ENCODE measurements at places on chromosomes 6 and 20.

- DNase-seq = no peak
Observed at GRCh38 chr6:170423814-170424603, 117.5 kb downstream of the FAM120B start.

DNA sequence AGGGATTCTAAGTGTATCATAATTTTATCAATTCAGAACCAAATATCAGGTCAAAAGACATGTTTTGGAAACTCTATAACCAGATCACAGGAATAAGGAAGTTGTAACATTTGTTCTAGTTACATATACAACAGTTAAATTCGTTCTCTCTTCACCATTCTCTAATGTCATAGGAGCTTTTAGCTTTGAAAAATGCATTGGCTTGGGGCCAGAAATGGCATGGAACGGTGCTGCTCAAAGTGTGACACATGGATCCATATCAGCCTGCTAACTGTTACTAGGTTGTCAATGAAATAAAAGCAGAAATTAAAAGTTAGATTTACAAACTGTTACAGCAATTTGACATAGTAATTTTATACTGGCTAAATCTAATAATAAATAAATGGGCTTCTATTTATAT lies 120.3 kb downstream of the LCA5 start:
- no peak for DNase-seq

GRCh38 chr6:131646249-131646670 lies 9.2 kb downstream of the ENPP3 start:
- DNase-seq = no peak

DNA sequence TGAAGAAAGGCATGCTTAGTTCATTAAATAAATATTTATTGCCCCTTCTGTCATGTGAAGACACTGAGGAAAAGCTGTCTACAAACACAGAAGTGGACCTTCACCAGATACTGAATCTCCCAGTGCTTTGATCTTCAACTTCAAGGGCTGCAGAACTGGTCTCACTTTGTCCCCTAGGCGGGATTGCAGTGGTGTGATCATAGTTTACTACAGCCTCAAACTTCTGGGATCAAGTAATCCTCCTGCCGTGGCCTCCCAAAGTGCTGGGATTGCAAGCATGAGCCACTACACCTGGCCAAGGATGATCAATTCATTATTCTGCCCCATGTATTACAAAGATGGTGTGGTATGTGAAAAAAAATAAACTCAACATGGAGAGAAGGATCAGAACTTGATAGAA lies 496.2 kb upstream of the HS3ST5 start:
- DNase-seq = no peak

- peak; percentile 83 for DNase-seq
Observed at GRCh38 chr20:2451939-2452732, 18.5 kb downstream of the SNRPB start.

GRCh38 chr6:23842760-23843159 lies 283.3 kb upstream of the NRSN1 start:
- no peak for DNase-seq

GRCh38 chr6:44001318-44002066 lies 125.8 kb downstream of the MRPL14 start:
- peak; percentile 82 for DNase-seq

DNA sequence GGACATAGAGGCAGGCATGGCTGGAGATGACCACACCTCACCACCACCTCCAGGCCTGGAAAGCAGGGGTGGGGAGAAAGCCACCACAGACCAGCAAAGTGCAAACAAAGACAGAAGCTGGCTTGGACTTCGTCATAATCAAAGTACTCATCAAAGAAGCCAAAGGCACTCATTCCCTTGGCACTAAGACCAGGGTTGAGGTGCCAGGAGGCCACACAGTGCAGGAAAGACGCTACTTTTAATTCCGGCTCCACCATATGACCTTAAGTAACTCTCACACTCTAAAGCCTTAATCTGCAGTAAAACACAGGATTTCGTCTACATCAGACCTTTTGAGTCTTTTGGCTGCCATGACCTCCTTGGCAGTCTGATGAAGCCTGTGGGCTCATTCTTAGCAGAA lies 123.1 kb downstream of the HIVEP2 start:
- DNase-seq = no peak

DNA sequence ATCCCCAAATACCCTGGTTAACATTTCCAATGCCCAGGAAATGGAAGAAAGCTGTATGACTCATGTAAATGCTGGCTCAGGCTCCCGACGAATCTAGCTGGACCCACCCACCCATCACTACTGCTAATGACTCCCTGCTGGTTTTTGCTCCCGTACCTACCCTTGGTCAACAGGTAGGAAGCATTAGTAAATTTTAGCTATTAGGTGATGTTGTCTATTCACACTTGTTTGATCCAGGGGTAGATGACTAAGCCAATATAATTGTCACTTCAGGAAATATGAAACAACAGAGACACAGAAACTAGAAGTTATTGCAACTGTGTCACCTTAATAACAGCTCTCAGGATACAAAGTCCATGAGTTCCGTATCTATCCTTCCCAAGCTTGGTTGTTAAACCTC lies 94.4 kb upstream of the BEND6 start:
- DNase-seq = no peak

DNA sequence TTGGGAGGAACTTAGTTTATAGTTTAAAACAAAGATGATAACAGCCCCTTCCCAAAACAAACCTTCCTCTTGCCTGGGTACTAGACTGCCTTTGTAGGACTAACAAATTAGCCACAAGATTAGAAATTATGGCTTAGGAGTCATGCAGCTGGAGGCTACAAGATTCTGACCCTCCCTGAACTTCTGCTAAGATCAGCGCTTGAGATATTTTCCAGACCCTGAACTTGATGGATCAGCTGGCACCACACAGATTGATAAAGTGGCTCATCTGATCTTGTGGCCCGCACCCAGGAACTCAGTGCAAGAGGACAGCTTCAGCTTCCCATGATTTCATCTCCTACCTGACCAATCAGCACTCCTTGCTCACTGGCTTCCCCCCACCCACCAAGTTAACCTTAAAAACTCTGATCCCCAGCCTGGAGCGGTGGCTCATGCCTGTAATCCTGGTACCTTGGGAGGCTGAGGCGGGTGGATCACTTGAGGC lies 5.9 kb upstream of the SERINC3 start:
- no peak for DNase-seq

DNA sequence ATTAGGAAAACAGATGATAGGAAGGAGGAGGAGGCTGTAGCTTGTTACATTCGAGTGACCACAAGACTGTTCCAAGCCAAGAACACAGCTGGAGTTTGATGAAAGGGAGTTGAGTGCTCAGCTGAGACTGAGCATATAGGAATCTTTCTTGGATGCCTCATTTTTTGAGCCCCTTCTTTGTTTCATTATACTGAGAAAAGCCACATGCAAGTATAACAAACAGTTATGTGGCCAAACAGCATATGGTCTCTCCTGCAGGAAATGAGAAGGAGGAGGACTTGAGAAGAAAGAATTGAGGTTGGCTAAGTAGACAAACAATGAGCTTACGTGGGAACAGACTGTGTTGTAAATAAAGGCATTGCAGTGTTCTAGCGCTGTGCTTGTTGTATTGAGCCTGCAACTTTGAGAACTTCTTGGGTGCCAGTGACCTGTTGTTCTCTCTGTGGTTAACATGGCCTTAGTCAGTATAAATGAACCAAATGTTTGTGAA lies 78.3 kb downstream of the AKAP7 start:
- DNase-seq = no peak

DNA sequence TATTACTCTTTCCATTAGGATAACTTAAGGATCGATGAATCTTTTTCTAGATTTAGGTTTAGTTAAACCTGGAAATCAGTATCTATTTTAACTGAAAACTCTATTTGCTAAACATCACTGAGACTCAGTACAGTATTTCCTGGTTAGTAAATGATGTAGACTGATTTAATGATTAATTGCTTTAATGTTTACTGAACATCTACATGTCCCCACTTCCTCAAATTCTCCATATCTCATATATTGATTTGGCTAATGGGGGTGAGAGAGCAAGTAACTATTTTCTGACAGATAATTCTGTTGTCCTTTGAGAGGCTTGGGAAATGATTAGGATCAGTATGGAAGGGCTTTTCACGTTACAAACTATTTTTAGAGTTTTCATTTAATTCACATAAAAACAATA lies 10.3 kb downstream of the MKKS start:
- no peak for DNase-seq

DNA sequence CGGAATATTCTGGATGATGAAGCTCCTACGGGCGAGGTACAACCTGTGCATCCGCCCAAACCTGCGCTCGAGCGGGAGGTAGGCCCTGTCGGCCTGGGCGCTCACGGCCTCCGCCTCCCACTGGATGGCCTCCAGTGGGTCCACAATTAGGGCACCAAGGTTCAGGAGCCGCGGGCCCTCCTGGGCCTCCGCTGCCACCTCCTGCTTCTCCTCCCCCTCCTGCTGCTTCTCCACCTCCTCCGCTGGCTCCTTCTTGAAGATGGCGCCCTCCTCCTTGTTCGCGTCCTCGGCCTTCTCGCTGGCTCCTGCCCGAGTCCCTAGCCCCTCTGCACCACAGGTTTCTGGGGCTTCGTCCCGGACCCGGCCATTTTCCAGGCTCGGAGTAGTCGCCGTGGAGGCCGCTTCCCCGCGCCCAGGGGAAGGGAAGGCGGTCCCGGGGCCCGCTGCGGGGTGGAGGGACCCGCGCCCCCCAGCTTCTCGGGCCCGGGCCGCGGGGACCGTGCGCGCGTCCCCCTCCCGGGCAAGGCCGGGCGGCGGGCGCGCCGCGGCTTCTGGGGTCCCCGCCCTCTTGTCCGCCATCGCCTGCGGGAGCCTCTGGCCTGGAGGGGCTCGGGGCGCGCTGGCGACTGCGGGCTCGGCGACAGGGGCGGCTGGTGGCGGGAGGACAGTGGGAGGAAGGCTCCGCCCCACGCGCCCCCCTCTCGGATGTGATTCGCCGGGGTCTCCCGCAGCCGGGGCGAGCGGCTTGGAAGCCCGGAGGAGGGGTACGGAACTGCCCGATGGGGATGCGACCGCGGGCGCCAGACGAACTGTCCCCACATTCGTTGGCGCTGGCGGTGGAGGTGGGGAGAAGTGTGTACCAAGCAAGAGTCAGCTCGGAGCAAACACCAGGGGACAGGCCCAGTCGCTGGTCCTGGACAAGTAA lies 17.6 kb downstream of the PLAGL2 start:
- peak; percentile 83 for DNase-seq
